ENCODE measurements at places on chromosomes 2 and 18. TPM values are rescaled to one million over a fixed set of nuclear protein-coding genes. Genes with fewer than 3 reads are reported as not detected.

The PROC gene
- total RNA-seq = 0.13 TPM

The GPR39 gene
- not detected for total RNA-seq

The FAP gene
- 15.5 TPM for total RNA-seq

The CROCC2 gene
- not detected for total RNA-seq

The GMPPA gene
- 62.8 TPM for total RNA-seq

The EPB41L3 gene
- total RNA-seq = 44.6 TPM

The KIF3C gene
- total RNA-seq = 12.1 TPM

The APOB gene
- not detected for total RNA-seq

The INHBB gene
- 0.32 TPM for total RNA-seq

The REG1B gene
- total RNA-seq = not detected

The CCDC141 gene
- not detected for total RNA-seq

The PAIP2B gene
- 0.52 TPM for total RNA-seq

The FABP1 gene
- total RNA-seq = not detected

The MDH1B gene
- 1.3 TPM for total RNA-seq

The LRRTM4 gene
- total RNA-seq = not detected

The SCN3A gene
- total RNA-seq = not detected

The GRP gene
- not detected for total RNA-seq

The OR6B2 gene
- total RNA-seq = not detected

The EVX2 gene
- total RNA-seq = not detected

The NEUROD1 gene
- not detected for total RNA-seq

The KCNK3 gene
- 3.9 TPM for total RNA-seq

The ANKMY1 gene
- total RNA-seq = 24.5 TPM

The NPPC gene
- total RNA-seq = not detected

The C2orf42 gene
- total RNA-seq = 9.3 TPM

Data from epithelial cell of alveolus of lung (primary cell).